ENCODE measurements at places on chromosomes 5 and 9.

DNA sequence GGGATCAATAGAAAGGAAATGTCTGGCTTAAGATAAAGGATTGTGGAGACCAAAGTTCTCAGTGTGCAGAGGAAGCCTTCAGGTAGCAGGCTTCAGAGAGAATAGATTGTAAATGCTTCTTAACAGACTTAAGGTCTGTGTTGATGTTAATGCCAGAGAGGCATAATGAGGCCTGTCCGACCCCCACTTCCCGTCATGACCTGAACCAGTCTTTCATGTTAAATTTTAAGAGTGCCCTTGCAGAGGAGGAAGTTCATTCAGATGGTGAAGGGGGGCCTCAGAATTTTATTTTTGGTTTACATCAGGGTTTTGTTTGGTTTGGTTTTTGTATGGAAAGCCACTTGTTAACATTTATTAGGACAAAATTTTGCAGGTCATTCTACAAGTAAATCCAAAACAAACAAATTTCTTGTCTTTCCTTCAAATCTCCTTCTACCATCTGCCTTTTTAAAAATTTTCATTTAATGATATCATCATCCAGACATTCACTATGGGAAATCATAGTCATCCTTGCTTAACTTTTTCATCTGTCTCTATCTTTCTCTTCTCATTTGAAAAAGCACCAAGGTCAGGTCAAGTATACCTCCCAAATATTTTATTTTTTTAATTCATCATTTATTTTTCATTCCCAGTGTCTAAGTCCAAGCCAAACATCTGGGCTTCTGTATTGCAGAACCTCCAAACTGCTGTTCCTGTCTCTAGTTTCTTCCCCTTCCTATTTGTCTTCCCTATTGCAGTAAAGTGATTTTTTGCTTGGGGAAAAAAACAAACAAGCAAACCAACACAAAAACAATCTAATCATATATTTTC lies 6.9 kb upstream of the ABCA1 start:
- DNase-seq, result no peak

DNA sequence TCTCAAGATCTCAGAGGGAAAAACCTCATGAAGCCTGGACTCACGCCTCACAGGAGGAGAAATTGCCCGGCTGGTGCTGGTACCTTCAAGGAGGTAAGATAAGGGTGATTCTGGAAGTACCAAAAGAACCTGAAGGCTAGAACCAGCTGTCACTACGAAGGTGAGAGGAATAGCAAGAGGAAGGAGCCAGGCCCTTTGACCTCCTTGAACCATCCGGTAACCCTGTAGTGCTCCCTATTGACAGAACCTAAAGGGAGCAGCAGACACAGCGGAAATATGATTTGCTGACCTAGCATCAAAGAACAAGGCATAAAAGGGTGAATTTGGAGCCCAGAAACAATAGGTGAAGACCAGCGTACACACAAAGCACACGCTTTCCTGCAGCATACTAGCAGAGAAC lies 92.2 kb downstream of the DOCK8 start:
- peak; percentile 51 for DNase-seq

DNA sequence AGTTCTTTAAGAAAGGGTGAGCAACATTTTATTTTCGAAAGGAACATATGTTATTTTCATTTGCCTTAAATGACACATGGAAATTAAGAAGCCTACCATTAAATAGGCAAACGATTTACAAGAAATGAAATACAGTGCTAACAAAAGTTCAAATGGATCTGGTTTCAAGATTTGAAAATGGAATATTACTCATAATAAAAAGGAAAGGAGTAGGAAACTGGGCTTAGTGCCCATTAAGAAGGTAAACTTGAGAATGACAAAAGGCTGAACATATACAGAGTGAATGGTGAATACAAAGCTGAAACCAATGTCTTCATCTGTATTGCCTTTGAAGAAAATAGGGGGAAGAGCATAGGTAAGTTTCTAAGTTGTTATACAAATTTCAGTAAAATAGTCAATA lies 974.2 kb upstream of the C9orf72 start:
- no peak for DNase-seq

GRCh38 chr5:134086943-134087305 lies 27.6 kb upstream of the TCF7 start:
- peak; percentile 91 for DNase-seq

DNA sequence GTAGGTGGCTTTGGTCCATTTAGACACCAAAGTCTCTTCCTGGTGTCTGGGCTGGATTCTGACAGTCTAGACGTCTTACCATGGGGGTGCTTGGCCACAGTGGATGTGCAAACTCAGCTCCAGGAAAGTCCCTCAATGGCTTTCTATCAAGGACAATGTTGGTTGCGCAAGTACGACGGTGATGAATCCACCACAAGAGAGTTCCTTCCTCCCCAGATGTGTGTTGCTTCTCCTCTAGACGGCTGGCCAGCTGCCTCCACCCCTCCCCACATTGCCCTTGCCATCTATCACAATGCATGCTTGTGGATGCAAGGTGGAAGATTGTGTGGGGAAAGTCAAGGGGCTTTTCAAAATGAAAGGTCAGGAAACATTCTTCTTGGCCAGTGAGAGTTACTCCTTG lies 89.7 kb upstream of the IRX2 start:
- no peak for DNase-seq

DNA sequence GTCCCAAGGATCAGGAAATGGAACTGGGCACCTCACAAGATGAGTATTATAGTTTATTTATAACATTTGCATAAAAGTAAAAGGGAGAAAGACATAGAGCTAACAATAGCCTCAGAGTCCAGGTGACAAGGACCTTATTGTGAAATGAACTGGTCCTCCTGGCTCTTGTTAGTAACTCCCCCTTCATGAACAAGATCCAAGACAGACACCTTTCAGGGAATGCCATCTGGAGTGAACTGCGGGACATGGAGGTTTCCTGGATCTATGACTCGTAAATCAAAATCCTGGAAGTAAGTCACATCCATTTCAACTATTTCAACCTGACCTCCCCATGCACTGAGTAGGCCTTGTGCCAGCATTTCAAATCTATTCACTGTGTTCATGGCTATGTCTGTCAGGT lies 129.5 kb upstream of the GAS1 start:
- DNase-seq, result no peak

DNA sequence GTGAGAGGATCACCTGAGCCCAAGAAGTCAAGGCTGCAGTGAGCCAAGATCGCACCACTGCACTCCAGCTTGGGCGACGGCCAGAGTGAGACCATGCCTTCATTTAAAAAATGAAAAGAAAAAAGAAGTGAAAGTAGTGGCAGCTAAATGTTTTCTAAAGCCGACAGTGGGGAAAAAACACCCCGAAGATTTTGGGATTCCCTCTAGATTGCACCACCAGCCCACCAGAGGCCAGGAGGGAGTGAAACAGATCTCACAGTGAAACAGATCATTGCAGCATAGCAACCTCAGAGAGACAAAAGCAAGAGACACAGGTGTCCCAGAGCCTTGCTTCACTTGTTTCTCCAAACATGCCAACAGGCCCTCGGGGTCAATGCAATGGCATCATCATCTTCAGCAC lies 156.8 kb downstream of the PAX5 start:
- no peak for DNase-seq

- DNase-seq, result no peak
These were observed 31.0 kb downstream of the GADD45G start for GRCh38 chr9:89635816-89636215.

- no peak for DNase-seq
These were observed 15.0 kb downstream of the S1PR3 start for GRCh38 chr9:89006267-89006666.

DNA sequence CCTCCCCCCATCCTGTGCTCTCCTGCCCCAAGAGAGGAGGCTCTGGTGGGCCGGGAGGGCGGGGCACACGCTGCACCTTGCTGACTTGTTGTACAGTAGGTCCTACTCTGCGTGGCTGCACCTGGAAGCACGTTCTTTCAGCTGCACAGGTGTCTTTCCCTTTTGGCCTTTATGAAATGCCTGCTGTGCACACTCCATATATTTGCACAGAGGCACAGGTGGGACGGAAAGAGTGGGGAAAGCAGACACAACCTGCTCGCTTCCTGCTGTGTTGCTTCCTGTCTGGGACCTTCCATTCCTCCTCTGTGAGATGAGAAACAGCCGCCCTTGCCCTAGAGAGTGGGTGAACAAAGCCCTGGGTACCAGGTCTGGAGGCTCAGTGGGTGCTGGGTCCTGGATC lies 4.8 kb downstream of the USP20 start:
- no peak for DNase-seq

GRCh38 chr9:94882966-94883641 lies 156.6 kb downstream of the AOPEP start:
- no peak for DNase-seq

DNA sequence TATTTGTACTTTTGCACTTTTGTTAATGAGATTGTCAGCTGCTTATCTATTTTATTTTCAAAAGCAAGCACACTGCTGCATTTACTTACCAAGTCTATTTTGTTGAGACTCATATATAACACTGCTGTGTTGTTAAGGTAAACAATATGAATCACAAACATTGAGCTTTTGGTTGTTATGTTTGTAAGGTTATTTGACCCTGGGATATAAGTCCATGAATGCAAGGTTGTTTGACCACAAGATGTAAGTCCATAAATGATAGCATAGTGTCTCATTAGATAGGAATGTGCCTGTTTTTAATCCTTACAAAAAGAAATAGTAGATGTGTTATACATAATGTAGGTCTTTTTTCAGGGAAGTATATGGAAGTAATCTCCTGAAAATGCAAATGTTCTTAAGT lies 845.9 kb downstream of the CDH9 start:
- DNase-seq, result no peak

GRCh38 chr9:124191691-124192395 lies 65.9 kb upstream of the NEK6 start:
- DNase-seq, result no peak

DNA sequence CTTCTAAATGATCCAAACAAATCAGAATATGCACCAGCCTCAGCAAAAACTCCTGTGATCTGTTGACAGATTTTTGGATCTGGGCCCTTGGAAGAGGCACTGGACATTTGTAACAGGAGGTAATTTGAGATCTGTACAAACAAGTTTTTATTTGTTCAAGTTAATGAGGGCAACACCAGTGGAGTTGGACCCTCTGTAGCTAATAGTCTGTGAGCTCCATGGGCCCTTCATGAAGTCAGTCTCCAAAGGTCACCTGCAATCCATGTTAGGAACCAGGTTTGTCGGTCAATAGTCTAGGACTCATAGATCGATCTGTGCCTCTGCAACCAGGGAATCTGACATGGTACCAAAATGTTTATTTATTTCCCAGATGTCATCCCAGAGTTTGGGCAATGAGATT lies 40.9 kb downstream of the PAM start:
- DNase-seq, result no peak

- DNase-seq, result no peak
These were observed 487.2 kb upstream of the KLF4 start for GRCh38 chr9:107976767-107977166.

DNA sequence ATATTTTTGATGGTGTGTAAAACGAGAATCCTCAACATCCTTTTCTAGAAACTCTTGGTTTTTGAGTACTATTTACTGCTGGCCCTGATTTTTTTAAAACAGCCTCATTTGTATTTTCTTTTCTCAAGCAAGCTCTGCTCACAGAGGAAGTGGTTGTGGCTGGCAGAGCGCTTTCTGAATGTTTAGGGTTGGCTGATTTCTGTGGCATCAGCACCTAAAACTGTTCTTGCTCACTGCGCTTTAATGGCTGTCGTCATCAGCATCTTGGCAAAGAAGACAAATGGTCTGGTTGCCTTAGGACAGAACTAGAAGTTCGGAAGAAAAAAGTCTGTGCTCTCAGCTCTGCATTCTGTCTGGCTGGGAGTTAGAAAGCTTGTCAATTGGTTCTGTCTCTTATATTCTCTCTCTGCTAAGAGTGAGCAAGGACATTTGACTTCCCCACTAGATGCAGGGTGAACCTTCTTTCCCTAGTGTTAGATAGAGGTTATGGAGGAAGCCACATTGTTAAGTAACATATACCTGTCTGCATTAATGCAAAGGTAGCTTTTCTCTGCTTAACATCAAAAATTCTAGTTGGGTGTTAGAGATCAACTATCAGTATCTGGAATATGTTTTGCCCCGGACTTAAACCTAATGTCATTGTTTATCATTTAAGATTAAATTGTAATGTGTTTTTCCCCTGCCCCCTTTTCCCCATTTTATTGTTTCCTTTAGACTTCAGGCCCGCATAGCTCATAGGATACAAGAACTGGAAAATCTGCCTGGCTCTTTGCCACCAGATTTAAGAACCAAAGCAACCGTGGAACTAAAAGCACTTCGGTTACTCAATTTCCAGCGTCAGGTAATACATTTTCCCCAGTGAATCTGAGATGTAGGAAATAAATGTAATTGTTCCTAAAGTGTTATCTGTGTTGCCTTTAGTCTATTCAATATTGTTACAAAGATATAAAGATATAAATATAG lies 39.0 kb downstream of the SMARCA2 start:
- DNase-seq, result peak; percentile 81

DNA sequence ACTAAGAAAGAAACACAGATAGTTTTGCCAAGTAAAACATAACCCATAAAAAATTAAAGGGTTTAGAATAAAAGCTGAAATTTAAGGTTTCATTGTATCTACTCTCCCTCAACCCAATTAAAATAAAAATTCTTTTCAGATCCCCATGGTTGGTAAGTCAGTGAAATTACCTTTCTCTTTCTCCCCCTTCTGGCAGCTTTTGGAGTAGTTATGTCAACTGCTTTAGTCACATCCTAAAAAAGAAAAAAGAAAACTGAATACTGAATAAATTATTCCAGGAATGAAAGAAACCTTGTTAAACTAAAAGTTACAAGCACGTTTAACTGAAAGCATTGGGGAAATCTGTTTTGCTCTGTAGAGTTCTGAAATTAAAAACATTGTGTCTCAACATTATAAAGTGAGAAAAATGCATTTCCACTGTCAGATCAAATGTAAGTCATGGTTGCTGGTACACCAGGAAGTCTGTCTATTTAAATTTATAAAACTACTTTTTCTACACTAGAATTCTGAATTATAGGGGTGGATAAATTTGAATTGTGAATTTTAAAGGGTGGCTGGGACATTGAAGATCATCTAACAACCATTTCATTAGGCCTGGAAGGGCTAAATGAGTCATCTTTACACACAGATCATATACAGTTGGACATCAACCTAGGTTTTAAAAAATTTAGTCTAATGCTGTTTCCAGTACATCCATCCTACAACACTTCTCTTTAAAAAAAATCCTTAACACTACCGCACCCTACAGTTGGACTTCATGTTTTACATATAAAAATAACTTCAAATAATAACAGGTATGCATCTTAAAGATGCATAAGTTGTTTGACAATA lies 24.7 kb downstream of the PSIP1 start:
- DNase-seq, result peak; percentile 23

DNA sequence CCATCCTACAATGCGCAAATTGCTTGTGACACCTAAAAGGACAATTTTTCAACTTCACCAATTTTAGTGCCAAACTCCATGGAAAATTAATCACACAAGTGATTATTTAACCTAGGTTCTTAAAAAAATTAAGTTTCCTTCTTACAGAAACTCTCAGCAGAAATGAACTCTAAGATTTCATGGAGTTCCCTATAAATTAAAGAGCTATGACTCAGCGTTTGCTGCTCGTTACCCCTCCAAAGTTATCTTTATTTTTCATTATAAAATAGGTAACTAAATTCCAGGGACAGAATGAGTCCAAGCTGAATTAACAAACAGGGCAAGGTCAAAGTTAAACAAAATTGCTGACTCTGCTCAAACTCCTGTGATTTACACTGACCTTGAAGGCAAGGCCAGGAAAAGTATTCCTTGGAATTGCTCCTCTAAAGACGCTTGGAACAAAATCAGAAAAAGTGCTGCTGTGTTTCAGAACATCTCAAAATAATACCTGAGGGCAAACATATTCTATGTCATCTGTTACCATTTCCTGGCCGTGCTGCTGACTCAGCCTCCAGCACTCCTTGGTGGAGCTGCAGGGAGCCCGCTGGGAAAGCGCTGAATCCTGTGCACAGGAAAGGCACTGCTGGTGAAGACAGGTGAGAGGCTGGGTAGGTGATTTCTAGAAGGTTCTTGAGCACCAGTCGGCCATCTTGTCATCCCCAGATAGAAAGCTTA lies 2.5 kb upstream of the CMBL start:
- no peak for DNase-seq
